ENCODE measurements at places on chromosomes 13 and 19. TPM values are rescaled to one million over a fixed set of nuclear protein-coding genes. Genes with fewer than 3 reads are reported as not detected.

GRCh38 chr19:11090264-11090996, 1.2 kb downstream of the LDLR start:
- H3K27me3 ChIP-seq: no peaks in the 10 kb centered on the region
- peak overlapping the region; percentile 94 for H3K27ac ChIP-seq
- DNase-seq: peak; percentile 96

DNA sequence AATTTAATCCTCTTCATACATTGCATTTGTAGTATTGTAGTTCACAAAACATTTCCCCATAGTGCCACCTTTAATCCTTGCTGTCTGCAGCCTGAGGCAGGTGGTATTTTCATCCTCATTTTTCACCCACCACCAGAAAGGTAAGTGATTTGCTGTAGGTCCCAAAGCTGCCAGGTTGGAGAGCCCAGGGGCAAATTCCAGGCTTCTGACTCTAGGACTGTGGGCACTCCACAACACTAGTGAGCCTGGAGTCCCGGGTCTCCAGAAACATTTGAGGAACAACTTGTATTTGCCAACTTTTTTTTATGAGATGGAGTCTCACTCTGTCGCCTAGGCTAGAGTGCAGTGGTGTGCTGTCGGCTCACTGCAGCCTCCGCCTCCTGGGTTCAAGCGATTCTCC, 6.2 kb downstream of the ILF3 start:
- no peaks in the 10 kb centered on the region for H3K27me3 ChIP-seq
- no peak overlapping the region for H3K27ac ChIP-seq
- no peaks in the 10 kb centered on the region for H3K36me3 ChIP-seq
- no peak overlapping the region for H3K4me3 ChIP-seq
- H3K4me1 ChIP-seq: peaks cover 8% of the 10 kb centered on the region

GPR180 gene
- 2.5 TPM for polyA plus RNA-seq

IGSF23 gene
- polyA plus RNA-seq: 1.1 TPM

- peak; percentile 38 for DNase-seq
- H3K4me3 ChIP-seq: no peak overlapping the region
- no peaks in the 10 kb centered on the region for H3K27me3 ChIP-seq
- H3K27ac ChIP-seq: no peak overlapping the region
- no peaks in the 10 kb centered on the region for H3K4me1 ChIP-seq
Measured at GRCh38 chr19:49889687-49890348, 6.9 kb downstream of the IL4I1 start.

GRCh38 chr19:47188507-47189033, 42.4 kb downstream of the BBC3 start:
- H3K4me1 ChIP-seq: peaks cover 15% of the 10 kb centered on the region
- DNase-seq: no peak
- no peak overlapping the region for H3K27ac ChIP-seq
- H3K4me3 ChIP-seq: no peak overlapping the region
- no peaks in the 10 kb centered on the region for H3K27me3 ChIP-seq

GRCh38 chr13:104270731-104271130, 1204.5 kb upstream of the SLC10A2 start:
- H3K4me3 ChIP-seq: no peak overlapping the region
- H3K27me3 ChIP-seq: no peaks in the 10 kb centered on the region
- no peaks in the 10 kb centered on the region for H3K4me1 ChIP-seq
- H3K36me3 ChIP-seq: no peaks in the 10 kb centered on the region
- H3K27ac ChIP-seq: no peak overlapping the region
- no peak for DNase-seq

- H3K36me3 ChIP-seq: no peaks in the 10 kb centered on the region
- no peaks in the 10 kb centered on the region for H3K4me1 ChIP-seq
Measured at GRCh38 chr19:29325241-29325975, 112.5 kb upstream of the UQCRFS1 start.

DNA sequence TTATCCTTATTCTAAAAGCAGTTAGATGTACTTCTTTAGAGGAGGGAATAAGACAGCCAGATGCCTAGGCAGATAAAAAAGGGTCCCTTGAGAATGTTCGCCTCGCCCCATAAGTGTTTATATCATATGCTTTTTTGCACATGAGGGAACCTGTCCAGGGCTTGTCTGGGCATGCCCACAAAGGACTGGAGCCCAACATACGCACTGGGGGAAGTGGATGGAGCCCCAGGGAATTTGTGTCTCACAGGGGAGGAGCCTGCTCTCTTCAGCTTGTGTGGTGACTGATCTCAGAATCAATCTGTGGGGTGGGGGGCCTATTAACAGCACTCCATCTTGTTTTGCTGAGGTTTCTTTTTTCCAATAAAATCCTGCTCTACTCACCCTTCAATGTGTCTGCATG, 22.6 kb downstream of the MED4 start:
- H3K4me3 ChIP-seq: no peak overlapping the region
- peaks cover 59% of the 10 kb centered on the region for H3K36me3 ChIP-seq
- no peaks in the 10 kb centered on the region for H3K4me1 ChIP-seq
- H3K27me3 ChIP-seq: no peaks in the 10 kb centered on the region
- DNase-seq: no peak
- H3K27ac ChIP-seq: no peak overlapping the region

- H3K36me3 ChIP-seq: no peaks in the 10 kb centered on the region
- DNase-seq: no peak
- no peak overlapping the region for H3K27ac ChIP-seq
- H3K27me3 ChIP-seq: peaks cover 6% of the 10 kb centered on the region
- no peak overlapping the region for H3K4me3 ChIP-seq
Measured at GRCh38 chr19:51326216-51327065, 15.0 kb downstream of the IGLON5 start.

GRCh38 chr13:97696921-97697320, 256.6 kb upstream of the IPO5 start:
- H3K36me3 ChIP-seq: no peaks in the 10 kb centered on the region
- H3K27me3 ChIP-seq: no peaks in the 10 kb centered on the region
- no peak overlapping the region for H3K27ac ChIP-seq
- no peak overlapping the region for H3K4me3 ChIP-seq

GRCh38 chr13:101309014-101309619, 107.2 kb downstream of the NALCN start:
- H3K4me1 ChIP-seq: no peaks in the 10 kb centered on the region
- DNase-seq: no peak
- no peaks in the 10 kb centered on the region for H3K36me3 ChIP-seq
- no peak overlapping the region for H3K4me3 ChIP-seq
- H3K27me3 ChIP-seq: no peaks in the 10 kb centered on the region

- H3K27ac ChIP-seq: no peak overlapping the region
- no peak for DNase-seq
Measured at GRCh38 chr13:40639221-40639681, 27.2 kb downstream of the FOXO1 start.

SMIM7 gene
- 77.8 TPM for polyA plus RNA-seq

MZF1 gene
- 53.9 TPM for polyA plus RNA-seq

DNA sequence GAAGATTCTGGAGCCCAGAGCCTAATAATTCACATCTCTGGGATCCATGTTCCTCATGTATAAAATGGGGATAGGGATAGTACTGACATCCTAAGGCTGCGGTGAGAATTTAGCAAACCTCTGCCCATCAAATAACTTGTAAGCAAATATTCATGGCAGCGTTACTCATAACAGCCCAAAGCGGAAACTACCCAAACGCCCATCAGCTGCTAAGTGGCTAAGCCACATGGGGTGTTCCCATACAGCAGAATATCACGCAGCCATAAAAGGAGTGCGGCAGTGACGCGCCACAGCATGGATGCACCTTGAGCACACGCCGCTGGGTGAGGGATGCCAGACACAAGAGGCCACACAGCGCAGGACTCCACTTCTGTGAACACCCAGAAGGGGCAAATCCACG, 19.7 kb downstream of the VRK3 start:
- no peaks in the 10 kb centered on the region for H3K36me3 ChIP-seq
- no peak overlapping the region for H3K4me3 ChIP-seq
- no peak for DNase-seq
- no peak overlapping the region for H3K27ac ChIP-seq
- no peaks in the 10 kb centered on the region for H3K27me3 ChIP-seq

GRCh38 chr19:34997071-34997617, 3.0 kb upstream of the GRAMD1A start:
- H3K4me1 ChIP-seq: peaks cover 22% of the 10 kb centered on the region
- H3K27ac ChIP-seq: peak overlapping the region; percentile 23
- no peaks in the 10 kb centered on the region for H3K27me3 ChIP-seq
- DNase-seq: no peak
- no peaks in the 10 kb centered on the region for H3K36me3 ChIP-seq
- no peak overlapping the region for H3K4me3 ChIP-seq

FPR3 gene
- polyA plus RNA-seq: 0.61 TPM

POGLUT2 gene
- polyA plus RNA-seq: 1.2 TPM

DNA sequence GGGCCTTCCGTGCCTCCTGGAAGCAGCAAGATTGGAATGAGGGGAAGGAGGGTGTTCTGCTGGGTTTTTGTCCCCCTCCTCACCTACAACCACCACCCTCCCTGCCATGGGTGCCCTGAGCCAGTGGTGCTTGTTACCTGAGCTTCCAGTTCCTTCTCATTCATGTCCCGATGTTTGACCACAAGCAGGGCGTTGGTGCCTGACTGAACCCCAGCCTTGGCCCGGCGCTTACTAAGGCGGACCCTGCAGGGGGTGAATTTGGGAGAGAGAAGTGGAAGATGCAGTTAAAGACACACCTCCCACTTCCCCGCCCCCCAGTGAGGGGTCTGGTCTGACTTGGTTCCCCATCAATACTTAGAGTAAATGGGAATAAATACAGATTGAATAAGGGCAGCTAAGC, 4.3 kb downstream of the PAF1 start:
- H3K4me3 ChIP-seq: no peak overlapping the region
- no peaks in the 10 kb centered on the region for H3K36me3 ChIP-seq
- no peak for DNase-seq
- no peaks in the 10 kb centered on the region for H3K27me3 ChIP-seq
- no peak overlapping the region for H3K27ac ChIP-seq

DNA sequence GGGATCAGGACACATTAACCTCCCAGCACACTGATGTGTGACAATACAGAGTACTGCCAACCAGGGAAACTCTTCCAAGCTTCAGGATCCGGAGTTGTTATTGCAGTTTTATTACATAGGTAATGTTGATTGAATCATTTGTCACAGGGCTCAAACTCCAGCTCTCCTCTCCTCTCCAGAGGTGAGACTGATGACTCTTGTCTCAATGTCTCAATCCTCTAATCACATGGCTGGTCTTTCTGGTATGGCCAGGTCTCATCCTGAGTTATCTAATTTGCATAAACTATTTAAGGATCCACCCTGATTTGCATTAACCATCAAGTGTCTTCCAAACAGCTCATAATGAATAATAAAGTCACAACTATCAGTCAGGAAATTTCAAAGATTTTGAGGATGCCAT, 522.6 kb upstream of the PCDH9 start:
- H3K36me3 ChIP-seq: no peaks in the 10 kb centered on the region
- H3K27me3 ChIP-seq: no peaks in the 10 kb centered on the region
- H3K27ac ChIP-seq: no peak overlapping the region
- H3K4me1 ChIP-seq: no peaks in the 10 kb centered on the region

DNA sequence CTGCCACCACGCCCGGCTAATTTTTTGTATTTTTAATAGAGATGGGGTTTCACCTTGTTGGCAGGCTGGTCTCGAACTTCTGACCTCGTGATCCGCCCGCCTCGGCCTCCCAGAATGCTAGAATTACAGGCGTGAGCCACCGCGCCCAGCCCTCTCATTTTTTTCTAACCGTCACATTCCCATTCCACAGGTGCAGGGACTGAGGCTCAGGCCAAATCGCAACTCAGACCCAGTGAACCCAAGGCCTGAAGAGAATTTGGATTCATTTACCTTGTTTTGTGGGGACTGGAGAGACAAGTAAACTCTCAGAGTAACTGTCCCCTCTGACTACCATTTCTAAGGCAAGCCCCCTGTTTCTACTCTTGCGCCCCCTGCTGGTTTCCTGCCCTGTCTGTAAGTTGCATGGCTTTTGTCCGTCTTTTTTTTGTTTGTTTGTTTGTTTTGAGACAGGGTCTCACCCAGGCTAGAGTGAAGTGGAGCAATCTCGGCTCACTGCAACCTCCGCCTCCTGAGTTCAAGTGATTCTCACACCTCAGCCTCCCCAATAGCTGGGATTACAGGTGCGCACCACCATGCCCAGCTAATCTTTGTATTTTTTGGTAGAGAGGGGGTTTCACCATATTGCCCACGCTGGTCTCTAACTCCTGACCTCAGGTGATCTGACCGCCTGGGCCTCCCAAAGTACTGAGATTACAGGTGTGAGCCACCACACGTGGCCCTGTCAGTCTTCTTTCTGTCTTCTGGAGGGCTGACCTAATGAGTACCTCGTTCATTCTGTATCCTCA, 2.3 kb upstream of the STRN4 start:
- H3K4me1 ChIP-seq: no peaks in the 10 kb centered on the region
- no peak overlapping the region for H3K27ac ChIP-seq
- no peaks in the 10 kb centered on the region for H3K36me3 ChIP-seq
- DNase-seq: no peak
- H3K27me3 ChIP-seq: no peaks in the 10 kb centered on the region
- H3K4me3 ChIP-seq: no peak overlapping the region

PRODH2 gene
- polyA plus RNA-seq: 13.8 TPM

GRK1 gene
- 0.02 TPM for polyA plus RNA-seq

GRCh38 chr19:13689085-13689484, 75.2 kb upstream of the MRI1 start:
- DNase-seq: no peak
- no peaks in the 10 kb centered on the region for H3K4me1 ChIP-seq
- no peaks in the 10 kb centered on the region for H3K36me3 ChIP-seq
- H3K27ac ChIP-seq: no peak overlapping the region

- H3K4me1 ChIP-seq: no peaks in the 10 kb centered on the region
- no peak for DNase-seq
- no peak overlapping the region for H3K4me3 ChIP-seq
- no peaks in the 10 kb centered on the region for H3K36me3 ChIP-seq
Measured at GRCh38 chr13:35703061-35703460, 226.6 kb upstream of the MAB21L1 start.

ZNF43 gene
- polyA plus RNA-seq: 3.7 TPM

DNA sequence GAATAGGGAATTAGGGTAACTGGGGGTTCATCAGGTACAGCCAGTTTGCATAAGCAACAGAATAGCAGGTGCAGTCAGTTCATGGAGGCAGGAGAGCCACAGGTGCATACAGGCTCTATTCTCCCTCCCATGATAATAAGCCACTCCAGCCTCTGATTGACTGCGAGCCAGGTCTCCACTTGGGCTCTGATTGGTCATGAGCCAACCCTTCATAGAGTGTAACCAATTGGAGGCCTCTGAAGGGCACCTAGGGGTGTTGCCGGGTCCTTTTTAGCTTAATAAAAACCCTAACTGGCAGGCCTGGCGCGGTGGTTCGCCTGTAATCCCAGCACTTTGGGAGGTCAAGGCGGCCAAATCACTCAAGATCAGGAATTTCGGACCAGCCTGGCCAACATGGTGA, 8.7 kb upstream of the CKM start:
- no peak overlapping the region for H3K4me3 ChIP-seq
- no peak for DNase-seq
- no peaks in the 10 kb centered on the region for H3K4me1 ChIP-seq

GRCh38 chr13:38753878-38754277, 67.0 kb downstream of the FREM2 start:
- H3K4me1 ChIP-seq: no peaks in the 10 kb centered on the region
- DNase-seq: no peak
- no peaks in the 10 kb centered on the region for H3K36me3 ChIP-seq

DNA sequence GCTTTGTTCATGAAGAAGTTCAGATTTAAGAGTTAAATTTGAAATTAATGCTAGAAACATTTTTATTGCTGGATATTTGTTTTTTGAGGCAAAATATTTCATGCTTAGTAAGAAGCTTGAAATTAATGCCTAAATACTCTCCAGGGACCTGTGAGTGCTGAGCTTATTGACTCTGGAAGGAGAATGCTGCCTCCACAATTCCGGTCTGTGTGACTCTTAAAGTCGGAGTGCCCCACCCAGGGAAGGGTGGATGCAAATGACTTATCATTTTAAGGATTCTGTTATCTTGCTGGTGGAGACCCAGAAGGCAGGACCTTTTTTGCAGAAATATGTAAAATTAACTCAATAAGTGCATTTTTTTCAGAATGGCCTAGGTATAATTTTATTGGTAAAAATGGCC, 143.8 kb upstream of the RXFP2 start:
- DNase-seq: no peak
- H3K4me3 ChIP-seq: no peak overlapping the region
- no peaks in the 10 kb centered on the region for H3K27me3 ChIP-seq
- no peak overlapping the region for H3K27ac ChIP-seq
- H3K4me1 ChIP-seq: no peaks in the 10 kb centered on the region
